ENCODE measurements at places on chromosomes 11 and 22. TPM values are rescaled to one million over a fixed set of nuclear protein-coding genes. Genes with fewer than 3 reads are reported as not detected.

The ARFIP2 gene
- 73.7 TPM for total RNA-seq

The OR52I1 gene
- total RNA-seq, result not detected

The KREMEN1 gene
- 6.9 TPM for total RNA-seq

The MB gene
- not detected for total RNA-seq

The EFCAB6 gene
- 0.65 TPM for total RNA-seq

The OR4D5 gene
- total RNA-seq, result not detected

The THAP7 gene
- total RNA-seq, result 20.2 TPM
